ENCODE measurements at places on chromosomes 2 and 18.

DNA sequence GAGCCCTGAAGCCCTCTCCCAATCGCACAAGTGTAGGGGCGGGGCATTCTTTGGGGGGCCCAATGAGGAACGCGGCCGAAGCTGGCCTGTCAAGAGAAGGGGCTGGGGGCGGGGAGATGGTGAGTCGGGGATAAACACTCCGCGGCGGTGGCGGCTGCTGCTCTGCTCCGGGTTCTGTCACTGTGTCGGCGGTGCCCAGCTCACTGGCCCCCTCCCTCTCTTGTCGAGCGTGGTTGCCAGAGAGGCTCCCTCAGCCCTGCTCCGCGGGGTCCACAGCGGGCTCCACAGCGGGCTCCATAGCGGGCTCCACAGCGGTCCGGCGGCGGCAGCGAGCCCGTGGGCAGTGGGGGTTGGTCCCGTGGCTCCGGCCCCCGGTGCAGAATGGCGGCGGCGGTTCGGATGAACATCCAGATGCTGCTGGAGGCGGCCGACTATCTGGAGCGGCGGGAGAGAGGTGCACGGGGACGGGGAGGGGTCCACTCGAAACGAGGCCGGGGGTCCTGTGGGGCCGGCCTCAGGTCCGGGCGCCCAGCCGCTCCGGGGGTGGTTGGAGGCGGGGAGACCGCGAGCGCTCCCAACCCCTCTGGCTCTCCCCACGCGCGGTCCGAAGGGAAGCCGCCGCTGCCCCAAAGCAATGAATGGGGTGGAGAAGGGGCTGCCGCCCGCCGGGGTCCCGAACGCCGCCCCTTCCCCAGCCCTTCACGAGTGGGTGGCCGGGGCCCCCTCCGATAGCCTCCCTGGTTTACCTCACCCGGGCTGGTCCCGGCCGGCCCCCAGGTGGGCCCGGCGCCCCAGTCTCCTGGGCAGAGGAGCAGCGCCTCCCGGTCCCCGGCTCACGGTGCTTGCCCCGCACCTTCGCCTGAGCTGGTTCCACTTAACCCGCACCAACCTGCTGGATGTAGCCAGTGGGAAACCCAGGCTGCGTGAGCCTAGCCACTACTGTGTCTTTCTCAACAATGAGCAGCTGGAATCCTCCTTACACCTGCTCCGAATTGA is at the start of gene MXD1:
TSS of gene MXD1 (plus strand) at position 160 of the 996 bp plus-strand sequence. CDS start at position 382, 222 bp downstream.
- DNase-seq, result no peak

GRCh38 chr2:200188876-200189275 is 117.6 kb upstream of the SPATS2L start:
- DNase-seq, result peak; percentile 64

- peak; percentile 67 for DNase-seq
Observed at GRCh38 chr18:27887711-27888495, 289.0 kb downstream of the CDH2 start.

DNA sequence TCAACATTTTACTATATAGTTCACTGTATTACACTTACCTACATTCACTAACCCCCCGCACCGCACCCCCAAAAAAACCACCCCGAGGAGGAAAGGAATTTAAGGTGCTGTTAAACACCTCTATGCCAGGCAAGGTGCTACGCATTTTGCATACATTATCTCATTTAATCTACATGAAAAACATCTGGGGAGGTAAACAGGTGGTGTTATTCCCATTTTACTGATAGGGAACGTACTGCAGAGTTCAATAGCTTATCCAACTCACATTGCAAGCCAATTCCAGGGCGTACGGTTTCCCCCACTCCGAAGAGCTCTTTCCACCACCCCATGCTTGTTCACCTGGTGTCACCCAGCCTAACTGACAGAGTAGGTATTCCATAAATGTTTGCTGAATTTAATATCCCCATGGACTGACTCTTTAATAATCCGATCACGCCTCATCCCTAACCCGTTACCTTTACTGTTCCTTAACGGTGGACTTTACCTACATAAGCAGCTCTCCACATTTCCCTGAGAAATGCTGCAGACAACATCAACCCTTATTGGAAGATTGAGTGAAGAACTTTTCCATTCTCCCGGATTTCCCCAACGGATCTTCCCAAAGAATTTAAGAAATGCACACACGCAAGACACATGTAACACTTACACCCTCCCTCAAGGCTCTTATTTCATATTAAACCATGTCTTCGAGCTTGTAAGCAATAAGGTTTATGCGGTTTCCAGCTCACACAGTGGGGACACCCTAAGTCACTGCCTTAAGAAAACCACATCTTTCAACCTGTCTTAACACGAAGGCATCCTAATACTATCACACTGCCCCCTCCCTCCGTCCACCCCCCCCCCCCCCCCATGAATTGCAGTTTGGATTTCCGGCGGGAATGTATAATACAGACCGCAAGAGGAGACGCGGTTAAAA is 1.2 kb downstream of the RAPH1 start:
- peak; percentile 82 for DNase-seq

GRCh38 chr2:168976034-168976654 is 55.0 kb downstream of the ABCB11 start:
- no peak for DNase-seq

DNA sequence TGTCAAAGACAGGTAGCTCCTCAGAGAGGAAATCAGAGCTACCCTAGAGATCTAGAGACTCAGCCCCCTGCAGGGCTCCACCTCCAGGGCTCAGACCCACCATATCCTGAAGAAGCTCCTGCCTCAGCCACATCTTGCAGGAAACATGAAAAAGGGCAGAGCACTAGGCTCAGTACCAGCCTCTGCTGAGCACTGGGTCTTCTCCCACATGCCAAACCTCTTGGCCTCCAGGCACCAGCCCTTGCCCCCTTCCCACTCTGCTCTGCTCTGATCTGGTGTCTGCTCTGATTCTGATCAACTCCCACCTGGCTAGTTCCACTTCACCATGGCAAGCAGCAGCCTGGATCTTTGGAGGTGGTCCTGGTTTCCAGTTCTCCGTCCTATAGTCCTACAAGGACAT is 114.3 kb upstream of the SLC66A3 start:
- DNase-seq, result no peak

DNA sequence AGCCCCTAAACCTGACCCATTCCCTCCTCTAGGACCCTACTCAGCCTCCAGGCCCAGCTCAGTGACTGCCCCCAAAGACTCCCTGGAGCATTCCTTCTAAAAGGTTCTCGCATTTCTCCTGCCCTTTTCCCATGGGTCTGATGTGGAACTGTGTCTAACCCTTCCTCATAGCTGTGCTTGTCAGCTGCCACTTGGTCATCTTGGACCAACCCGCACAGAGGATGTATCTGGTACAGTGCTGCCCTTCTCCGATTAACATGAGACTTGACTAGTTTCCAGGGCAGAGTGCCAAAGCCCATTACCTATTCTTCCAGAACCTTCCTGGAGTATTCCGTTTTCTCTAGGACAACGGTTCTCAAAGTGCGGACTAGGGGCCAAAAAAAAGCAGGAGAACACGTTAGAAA is 518 bp upstream of the NFU1 start:
- DNase-seq, result no peak

GRCh38 chr2:110126086-110126773 is 10.6 kb upstream of the MALL start:
- DNase-seq, result no peak

- no peak for DNase-seq
Observed at GRCh38 chr18:9066817-9067306, 35.6 kb upstream of the NDUFV2 start.

DNA sequence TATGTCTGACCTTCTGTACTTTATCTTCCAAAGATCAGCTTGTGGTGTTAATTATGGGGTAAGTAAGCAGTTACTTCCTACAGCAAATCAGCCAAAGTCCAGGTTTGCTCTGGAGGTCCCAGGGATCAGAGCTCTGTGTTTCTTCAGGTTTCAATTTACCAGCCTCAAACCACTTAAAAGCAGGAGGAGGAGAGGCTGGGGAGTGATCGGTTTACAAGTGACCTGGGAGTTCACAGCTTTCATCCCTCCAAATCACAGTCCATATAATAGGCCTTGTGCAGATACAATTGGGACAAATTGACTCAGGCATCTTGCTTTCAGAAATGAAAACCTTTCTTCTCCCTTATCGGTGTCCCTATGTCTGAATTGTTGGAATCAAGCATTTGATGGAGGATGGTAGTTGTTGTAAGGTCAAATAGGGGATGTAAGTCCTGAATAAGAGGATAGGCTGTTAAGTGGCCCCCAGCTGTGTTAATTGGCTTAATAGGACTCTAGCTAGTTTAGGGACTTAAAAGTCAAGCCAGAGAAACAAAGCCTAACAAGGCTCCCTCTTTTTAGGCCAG is 188.0 kb upstream of the NT5C1B start:
- DNase-seq, result no peak

GRCh38 chr2:199469514-199470360 is 12.0 kb upstream of the SATB2 start:
- no peak for DNase-seq

GRCh38 chr2:127278959-127279358 is 15.0 kb downstream of the ERCC3 start:
- no peak for DNase-seq

DNA sequence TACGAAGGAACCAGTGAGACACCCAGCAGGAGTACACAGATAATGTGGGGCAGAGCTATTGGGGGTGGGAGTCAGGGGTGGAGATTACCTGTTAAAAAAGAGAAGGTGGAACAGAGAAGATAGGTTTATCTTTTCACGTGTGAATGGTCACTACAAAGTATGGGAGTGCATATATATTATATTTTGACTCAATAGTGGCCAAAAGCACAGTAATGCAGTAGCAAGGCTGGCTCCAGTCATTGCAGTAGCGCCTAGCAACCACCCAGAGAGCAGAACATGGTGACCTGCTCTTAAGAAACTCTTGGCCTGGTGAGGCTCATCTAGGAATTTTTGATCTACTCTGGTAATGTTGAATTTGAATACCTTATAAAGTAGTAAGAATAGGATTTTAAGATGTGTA is 1.0 kb downstream of the IMPACT start:
- DNase-seq, result peak; percentile 2

DNA sequence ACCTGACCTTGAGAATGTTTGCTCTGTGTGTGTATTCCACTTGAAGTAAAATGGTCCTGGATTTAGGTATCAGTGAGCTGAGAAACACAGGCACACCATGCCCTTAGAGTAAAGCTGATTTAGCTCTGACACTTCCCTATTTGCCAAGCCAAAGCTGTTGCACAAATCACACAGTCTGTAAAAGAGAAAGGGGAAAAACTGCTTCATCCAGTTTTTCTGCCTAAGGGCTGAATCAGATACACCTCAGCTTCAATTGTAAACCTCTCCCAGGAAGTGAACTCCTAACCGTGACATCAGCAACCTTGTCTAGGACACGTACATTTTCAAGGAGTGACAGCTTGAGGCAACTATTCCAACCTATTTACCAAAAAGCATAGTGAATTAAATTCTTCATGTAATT is 150.4 kb downstream of the NR4A2 start:
- DNase-seq, result no peak

- no peak for DNase-seq
Observed at GRCh38 chr2:187971893-187972292, 319.8 kb upstream of the GULP1 start.

GRCh38 chr2:44016282-44016681 is 20.5 kb upstream of the LRPPRC start:
- DNase-seq, result peak; percentile 49

DNA sequence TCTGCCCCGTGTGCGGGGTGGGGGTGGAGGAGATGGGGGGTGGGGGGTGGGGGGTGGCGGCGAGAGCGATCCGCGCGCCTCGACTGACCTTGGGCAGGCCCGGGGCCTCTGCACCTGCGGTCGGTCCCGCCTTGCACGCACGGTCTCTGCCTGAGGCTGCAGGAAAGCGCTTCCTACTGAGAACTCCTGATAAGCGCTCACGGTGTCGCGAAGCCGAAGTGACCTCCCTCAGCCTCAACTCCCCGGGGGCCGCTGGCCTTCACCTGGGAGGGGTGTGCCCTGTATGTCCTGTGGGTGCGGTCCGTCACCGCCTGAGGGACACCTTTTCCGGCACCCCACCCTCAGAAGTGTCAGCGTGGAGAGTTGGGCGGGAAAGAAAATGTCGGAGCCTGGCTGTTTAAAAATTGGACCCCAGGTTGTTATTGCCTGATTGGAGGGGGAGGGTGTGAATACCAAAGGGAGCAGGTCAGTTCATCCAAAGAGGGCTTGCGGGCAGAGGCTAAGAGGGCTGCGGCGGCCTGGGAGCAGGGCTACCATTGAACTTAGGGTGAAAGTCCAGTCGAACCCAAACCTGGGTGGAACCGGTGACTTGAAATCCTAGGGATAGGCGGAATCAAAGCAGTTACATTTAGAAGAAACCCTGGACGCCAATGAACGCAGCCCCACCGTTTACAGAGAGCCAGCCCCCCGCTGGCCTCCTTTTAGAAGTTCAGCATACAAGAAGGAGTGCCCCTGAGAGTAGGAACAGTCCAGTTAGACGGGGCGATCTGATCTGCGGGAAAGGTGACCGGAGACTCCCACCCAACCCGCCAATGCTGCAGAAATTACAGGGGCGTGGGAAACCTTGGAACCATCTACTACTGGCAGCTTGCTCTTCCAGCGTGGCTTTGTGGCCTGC is 1.2 kb downstream of the MAL start:
- no peak for DNase-seq

All from fibroblast of skin of abdomen (primary cell).